ENCODE measurements at places on chromosomes 1 and 21.

- DNase-seq, result no peak
Measured at GRCh38 chr1:223087291-223088255, 55.5 kb downstream of the TLR5 start.

DNA sequence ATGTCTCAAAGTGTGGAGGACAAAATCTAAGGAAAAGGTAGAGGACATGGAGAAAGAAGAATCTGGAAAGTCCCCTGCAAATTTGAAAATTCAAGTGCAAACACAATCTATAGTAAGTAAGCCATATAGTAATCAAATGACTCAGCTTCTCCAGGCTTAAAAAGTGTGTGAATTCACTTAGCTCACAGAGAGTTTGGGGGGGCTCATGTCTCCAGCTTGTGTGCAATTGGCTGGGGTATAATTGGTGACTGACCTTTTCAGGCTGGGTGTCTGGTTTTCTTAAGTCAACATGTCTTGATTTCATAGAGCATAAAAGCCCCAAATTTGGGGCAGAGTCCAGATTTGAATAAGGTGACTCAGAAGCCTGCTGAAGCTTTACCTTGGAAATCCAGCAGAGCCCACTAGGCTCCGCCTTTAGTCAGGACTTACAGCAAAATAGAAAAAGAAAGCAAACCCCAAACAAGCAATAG, 8.6 kb downstream of the CLDN14 start:
- DNase-seq, result no peak

DNA sequence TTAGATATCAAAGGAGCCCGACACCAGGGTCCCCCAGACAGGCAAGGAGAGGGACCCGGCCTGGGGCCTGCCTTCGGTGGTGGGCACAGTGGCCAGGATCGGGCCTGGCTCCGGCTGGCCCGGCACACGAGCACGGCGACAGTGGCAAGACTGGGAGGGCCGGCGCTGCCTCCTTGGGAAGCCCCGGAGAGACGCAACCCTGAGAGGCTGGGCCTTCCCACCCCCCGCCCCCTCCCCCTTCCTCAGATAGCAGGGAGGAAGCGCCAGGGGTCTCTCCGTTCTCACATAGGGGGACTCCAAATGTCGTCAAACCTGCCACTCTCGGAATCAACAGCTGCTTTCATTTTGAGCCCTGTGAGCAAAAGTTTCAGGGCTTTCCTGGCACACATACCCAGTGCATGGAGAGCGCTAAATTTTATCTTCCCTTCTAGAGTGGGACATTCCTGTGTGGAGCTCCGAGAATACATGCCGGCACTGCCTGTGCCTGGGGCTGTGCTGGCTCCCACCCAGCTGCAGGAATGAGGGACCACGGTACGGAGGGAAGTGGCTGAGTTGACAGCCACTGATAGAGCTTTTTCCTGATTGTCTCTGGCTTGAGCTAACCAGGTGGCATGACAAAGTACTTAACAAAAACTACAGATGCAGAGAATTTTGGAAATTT, 62.4 kb downstream of the CD247 start:
- DNase-seq, result no peak

GRCh38 chr1:68128157-68128556, 77.7 kb upstream of the DIRAS3 start:
- no peak for DNase-seq

DNA sequence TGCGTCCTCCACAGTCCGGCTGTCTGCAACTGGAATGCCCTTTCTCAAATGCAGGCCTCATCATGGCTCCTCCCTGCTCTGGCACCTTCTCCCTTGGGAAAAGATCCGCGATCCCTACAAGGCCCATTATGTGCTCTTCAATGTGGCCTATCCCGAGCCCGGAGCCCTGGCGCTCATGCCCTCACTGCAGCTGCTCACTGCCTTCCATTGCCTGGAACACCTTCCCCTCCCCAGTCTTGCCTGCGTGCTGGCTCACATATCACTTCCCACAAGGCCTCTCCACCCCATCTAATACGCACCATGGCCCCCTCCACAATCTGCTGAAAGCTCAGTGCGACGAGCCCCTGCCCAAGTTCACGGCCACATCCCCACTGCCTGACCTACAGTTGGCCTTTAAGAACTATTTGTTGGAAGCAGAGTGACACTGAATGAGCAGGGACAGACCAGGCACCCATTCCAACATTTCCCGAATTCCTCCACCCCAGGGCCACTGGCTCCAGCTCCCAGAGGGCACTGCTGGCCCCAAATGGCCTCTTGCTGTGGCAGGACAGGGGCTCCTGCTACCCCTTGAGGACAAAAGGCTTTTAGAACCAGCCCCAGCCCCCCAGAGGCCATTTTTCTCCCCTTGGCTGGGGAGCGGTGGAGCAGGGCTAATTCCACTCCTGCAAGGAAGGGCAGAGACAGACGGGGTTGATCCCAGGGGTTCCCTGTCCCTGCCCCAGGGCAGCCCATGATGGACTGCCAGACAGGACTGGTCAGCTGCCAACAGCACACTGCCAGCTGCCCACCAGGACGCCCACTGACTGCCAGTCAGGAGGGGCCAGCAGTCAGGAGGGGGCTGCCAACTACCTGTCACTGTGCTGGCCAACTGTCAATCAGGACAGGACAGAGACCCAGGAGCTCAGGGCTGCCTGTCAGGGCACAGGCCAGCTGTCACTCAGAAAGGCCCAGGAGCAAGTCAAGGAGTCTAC, 64.8 kb downstream of the DHRS3 start:
- no peak for DNase-seq

GRCh38 chr1:184622136-184622823, 132.4 kb downstream of the EDEM3 start:
- DNase-seq, result no peak

All from stimulated activated CD8-positive, alpha-beta memory T cell treated with anti-CD3 and anti-CD28 coated beads, Interleukin-4, amount 100 ng/mL, for 4 hours (primary cell).